ENCODE measurements at places on chromosomes 5 and 9. TPM values are rescaled to one million over a fixed set of nuclear protein-coding genes. Genes with fewer than 3 reads are reported as not detected.

- no peak for DNase-seq
Observed at GRCh38 chr9:479304-479970, 264.8 kb downstream of the DOCK8 start.

- no peak for DNase-seq
Observed at GRCh38 chr5:116088062-116088461, 3.2 kb downstream of the COMMD10 start.

DNA sequence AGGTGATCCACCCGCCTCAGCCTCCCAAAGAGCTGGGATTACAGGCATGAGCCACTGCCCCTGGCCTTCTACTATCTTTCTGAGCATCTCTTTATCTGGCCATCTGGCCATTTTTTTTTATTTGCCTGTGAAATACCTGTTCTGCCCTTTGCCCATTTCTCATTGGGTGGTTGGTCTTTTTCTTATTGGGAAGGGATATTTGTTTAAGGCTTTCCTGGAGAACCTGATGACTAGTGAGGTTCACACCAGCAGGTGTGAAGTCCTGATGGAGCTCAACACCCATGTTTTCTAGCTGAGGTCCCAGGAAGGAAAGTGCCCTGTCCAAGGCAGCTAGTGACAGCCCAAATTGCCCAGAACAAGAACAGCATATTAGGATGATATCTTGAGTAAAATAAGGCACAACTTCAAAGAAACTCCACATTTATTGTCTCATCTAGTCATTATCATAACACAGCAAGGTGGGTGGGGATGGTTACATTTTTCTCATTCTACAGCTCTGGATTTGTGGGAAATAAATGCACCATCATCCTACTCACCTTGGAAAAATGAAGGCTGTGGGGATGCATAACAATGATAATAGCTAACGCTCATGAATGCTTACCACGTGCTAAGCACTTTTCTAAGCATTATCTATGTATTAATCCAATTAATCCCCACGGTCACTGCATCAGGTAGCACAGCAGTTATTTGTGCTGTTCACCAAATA, 20.3 kb downstream of the SLC36A3 start:
- no peak for DNase-seq

The FOXI1 gene
- not detected for total RNA-seq

The RIC1 gene
- total RNA-seq: 34.9 TPM

- DNase-seq: no peak
Observed at GRCh38 chr5:145867806-145868205, 5.0 kb downstream of the GRXCR2 start.

All from spleen (tissue), 13 donors.